ENCODE measurements at places on chromosomes 11 and 22.

- DNase-seq: no peak
Measured at GRCh38 chr11:8766043-8766987, 83.7 kb downstream of the RPL27A start.

GRCh38 chr22:43343262-43343669 lies at the start of gene SCUBE1:
Gene SCUBE1, minus strand, starts transcription at chr22:43343372. Its CDS starts 111 bp downstream, at chr22:43343261.
- no peak for DNase-seq

DNA sequence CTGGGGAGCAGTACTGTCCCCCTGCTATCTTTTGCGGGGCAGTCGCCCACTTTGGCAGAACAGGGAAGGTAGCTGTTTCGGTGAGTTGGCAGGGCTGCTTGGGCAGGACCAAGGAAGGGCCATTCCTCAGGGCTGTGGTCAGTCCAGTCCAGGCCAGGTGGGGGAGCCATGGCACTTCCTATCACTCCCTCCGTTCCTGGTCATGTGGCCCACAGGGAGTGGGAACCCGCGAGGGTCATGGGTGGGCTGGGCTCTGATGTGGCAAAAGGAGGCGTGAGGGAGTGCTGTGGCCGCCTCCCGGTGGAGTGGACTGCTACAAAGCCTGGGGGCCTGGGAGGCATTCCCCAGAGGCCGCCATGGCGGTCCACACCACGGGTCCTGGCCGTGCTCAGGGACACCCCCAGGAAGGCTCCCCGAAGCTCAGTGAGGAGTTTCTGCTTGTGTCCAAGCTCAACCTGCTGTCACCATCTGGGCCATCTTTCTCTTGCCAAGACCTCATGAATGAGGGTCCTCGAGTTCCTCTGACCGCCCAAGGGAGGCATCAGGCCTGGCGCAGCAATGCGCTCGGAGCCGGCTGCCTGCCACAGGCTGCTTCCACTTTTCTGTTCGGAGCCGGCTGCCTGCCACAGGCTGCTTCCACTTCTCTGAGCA lies 11.9 kb downstream of the CHID1 start:
- DNase-seq: no peak

DNA sequence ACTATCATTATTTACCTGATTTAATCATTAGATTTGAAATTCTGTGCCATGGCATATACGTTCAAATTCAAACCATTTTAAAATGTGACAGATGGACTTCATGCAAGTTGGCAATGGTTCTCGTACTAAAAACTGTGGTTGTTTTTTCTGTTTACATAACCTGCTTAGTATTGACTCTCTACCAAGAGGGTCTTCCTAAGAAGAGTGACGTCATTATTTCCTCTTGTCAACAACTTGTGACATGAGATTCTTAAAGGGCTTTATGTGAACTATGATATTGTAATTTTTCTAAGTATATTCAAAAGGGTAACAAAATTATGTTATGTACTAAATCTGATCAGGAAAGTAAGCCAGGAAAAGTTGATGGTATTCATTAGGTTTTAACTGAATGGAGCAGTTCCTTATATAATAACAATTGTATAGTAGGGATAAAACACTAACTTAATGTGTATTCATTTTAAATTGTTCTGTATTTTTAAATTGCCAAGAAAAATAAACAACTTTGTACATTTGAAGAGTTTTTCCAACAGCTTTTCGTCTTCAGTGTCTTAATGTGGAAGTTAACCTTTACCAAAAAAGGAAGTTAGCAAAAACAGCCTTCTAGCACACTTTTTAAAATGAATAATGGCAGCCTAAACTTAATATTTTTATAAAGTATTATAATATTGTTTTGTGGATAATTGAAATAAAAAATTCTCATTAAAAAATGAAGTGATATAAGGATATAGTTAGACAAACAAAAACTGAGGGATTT lies 87.0 kb downstream of the GRK3 start:
- no peak for DNase-seq

DNA sequence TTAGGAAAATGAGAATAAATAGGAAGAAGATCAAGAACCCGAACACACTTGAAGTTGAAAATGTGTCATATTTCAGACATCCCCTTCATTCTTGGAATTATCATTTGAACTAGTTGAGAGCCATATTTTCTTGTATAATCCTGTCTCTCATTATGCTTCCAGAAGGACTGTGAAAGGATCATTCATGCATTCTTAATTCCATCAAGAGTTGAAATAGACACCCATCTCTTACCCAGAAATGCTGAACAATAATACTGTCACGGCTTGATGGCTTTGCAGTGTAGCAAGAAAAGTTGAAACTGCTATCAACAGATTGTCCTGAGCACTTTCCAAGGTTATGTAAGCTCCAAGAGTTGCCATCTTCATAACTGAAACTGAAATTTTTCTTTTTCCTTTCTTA lies 79.7 kb downstream of the ARHGAP42 start:
- no peak for DNase-seq

GRCh38 chr11:49995565-49995964 lies 13.2 kb upstream of the OR4C12 start:
- DNase-seq: no peak

GRCh38 chr22:19522190-19522880 lies 1.9 kb downstream of the CLDN5 start:
- DNase-seq: no peak

- DNase-seq: no peak
Measured at GRCh38 chr11:88038063-88038462, 137.2 kb downstream of the RAB38 start.

- DNase-seq: no peak
Measured at GRCh38 chr11:28793282-28793738, 685.1 kb downstream of the METTL15 start.

GRCh38 chr22:22157348-22157725 lies 87.2 kb upstream of the VPREB1 start:
- no peak for DNase-seq

Data from activated naive CD4-positive, alpha-beta T cell (primary cell).